Mesothelial cell of epicardium (in vitro differentiated cells): ENCODE measurements at places on chromosomes 12 and 14. TPM values are rescaled to one million over a fixed set of nuclear protein-coding genes. Genes with fewer than 3 reads are reported as not detected.

DNA sequence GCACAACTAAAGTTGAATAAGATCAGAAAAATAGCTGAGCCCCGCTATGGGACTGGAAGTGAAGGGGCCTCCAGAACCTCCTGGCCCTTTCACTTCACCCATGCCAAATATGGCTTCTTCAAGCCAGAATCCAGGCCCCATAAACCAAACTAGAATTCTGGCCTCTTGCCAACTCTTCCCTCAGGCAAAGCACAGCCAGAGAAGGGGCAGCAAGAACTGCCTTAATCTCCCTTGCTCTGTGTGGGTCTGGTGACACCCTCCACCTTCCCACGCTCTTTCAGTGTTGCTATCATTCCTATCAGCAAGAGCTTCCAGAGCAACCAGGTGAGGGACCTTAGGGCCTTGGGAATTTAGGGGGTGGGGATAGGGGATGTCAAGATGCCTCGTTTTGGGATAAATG lies 3.1 kb upstream of the PNMA1 start:
- no peak for DNase-seq

DNA sequence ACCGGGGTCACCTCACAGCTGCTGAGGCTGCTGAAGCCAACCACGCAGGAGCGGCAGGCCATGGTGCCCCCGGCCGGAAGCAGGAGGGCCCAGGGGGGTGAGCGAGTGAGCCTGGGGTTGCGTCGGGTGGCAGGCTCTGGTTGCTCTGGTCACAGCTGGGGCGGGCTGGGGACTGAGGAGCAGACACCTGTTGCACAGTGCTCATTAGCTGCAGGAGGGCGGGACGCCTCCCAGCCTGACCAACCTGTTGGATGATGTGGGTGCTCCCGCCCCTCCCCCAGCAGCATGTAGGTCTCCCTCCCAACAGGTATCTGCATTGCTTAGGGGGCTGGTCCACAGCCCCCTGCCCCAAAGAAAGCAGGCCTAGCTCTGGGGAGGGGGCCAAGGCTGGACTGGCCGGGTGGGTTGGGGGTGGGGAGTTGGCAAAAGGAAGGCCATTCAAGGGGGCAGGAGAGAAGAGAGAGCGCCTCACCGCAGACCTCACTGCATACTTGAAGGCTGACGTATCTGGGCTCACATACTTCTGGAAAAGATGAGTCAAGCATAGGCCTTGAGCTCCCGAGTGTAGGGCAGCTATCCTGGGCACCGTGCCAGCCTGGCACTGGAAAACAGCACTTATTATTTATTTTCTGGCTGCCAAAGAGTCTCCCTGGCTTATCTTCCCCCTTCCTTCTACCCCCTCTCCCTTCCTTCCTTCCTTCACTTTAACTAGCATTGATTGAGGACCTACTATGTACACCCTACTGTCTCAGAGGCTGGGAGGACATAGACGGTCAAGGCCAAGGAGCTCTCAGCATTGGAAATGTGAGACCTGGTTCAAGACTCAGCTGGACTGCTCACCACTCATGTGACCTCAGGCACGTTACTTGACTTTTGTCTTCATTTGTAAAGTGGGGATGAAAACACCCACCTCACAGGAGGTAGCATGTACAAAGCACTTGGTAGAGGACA lies at the start of gene KRT80:
KRT80 (minus strand) TSS at position 174 of the 951 bp plus-strand sequence; CDS start at position 62, 112 bp downstream.
- peak; percentile 65 for DNase-seq

Gene KCNJ8
- total RNA-seq = 2.9 to 3.9 TPM (median 3.6 TPM) in 3 replicates

Gene RIN3
- 16.4 to 19.9 TPM (median 16.8 TPM) in 3 replicates for total RNA-seq

Gene MIP
- total RNA-seq = not detected in 3 replicates
